ENCODE measurements at places on chromosomes 2 and 18.

DNA sequence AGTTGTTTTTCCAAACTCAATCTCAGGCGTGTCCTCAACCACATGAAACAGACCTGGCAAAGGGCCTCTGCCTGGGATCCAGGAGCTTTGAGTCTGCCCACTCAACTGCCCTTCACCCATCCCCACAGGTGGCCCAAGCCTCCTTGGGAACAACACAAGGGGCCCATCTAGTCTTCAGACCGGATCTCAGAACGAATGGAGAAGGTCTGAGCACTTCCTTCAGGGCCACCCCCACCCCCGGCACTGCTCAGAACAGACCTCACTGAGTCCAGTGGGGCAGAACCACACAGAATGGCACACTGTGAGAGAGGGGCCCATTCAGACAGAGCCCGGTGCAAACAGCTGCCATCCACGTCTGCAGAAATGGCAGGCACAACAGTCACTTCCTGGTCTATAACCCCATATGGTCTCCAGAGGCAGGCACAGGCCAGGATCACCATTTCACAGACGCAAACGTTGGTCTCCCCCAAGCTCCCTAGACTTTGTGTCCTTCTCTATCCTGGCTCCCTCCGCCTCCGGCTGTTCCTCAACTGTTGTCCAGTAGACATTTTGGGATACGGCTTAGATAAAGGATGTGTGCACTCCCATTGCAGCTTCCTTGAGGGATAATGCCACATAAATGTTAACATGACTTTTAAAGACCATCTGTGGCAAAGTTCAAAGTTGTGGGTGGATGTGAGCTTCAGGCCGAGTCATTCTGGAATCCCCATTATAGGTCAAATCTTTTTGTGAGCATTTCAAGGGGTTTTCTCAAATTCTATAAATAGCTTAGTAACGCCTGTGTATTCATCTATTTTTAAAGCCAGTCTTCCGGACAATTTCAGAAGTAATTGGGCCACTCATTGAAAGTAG is 149.7 kb downstream of the SMAD7 start:
- no peak for DNase-seq

- DNase-seq, result peak; percentile 30
Measured at GRCh38 chr2:191222507-191222906, 22.7 kb upstream of the MYO1B start.

GRCh38 chr2:8636721-8637636 is 44.9 kb upstream of the ID2 start:
- no peak for DNase-seq

GRCh38 chr2:235855011-235855410 is 313.2 kb downstream of the GBX2 start:
- no peak for DNase-seq

DNA sequence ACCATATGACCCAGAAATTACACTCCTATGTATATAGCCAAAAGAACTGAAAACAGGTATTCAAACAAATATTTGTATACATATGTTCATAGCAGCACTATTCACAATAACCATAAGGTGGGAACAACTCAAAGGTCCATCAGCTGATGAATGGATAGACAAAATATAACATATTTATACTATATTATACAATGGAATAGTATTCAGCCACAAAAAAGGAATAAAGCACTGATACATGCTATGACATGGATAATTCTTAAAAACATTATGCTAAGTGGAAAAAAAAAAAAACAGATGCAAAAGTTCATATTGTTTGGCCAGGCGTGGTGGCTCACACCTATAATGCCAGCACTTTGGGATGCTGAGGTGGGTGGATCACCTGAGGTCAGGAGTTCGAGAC is 52.0 kb downstream of the SLC25A12 start:
- no peak for DNase-seq

GRCh38 chr18:57846258-57846657 is 43.1 kb upstream of the ATP8B1 start:
- no peak for DNase-seq

- no peak for DNase-seq
Measured at GRCh38 chr2:168811696-168812095, 9.3 kb downstream of the NOSTRIN start.

DNA sequence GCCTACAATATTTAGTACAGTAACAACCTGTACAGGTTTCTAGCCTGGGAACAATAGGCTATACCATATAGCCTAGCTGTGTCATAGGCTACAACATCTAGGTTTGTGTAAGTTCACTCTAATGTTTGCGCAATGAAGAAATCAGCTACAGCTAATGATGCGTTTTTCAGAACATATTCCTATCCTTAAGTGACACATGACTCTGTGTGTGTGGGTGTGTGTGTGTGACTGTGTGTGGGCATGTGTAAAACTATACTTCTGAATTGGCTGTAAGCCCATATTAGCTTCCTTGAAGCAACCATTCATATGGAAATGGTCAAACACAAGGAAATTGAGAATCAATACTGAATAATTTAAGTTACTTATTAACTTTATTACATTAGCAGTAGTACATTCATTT is 120.8 kb upstream of the SULT1C3 start:
- DNase-seq, result no peak

GRCh38 chr2:58644451-58644850 is 403.3 kb upstream of the FANCL start:
- peak; percentile 64 for DNase-seq

DNA sequence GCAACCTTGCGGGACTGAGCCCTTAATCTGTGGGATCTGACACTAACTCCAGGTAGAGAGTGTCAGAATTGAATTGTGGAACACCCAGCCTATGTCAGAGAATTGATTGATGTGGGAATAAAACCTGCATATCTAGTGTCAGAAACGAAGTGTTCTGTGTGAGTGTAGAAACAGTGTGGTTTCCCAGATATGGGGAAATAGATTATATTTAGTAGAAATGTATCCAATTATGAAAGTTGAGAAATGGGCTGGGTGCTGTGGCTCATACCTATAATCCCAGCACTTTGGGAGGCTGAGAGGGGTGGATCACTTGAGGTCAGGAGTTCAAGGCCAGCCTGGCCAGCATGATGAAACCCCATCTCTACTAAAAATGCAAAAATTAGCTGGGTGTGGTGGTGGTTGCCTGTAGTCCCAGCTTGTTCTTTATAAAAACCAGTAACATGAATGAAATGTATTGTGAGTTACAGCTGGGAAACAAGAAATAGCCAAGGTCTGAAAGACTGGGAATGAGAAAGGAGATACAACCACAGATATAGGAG is 4.3 kb upstream of the TP53I3 start:
- DNase-seq, result no peak

GRCh38 chr2:127591221-127591923 is 54.6 kb upstream of the GPR17 start:
- DNase-seq, result no peak

GRCh38 chr2:62034715-62035114 is 129.2 kb downstream of the COMMD1 start:
- DNase-seq, result no peak

DNA sequence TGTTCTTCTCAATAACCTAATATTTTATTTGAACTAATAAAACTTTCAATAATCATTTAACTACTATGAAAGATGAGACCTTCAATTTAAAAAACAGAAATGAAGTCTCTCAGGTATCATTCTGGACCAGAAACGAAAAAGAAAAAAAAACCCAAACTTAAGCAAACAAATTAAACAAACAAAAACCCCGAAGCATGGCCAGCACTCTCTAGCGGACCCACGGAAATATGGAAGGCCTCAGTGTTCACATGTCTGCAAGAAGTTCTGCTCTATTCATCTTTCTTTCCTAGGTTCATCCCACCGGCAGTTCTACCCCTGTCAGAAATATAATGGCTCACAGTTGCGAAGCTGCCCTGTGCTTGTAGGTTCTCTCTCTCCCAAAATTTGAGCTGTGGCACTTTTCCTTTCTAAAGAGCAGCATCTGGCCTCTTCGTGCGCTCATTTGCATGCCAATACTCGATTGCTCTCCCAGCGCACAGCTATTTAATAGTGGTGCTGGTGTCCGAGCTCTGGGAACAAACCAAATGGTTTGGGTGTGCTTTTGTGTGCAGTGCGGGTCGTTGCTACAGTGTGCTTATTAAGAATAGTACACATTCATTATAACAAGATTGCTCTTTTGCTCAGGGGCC is 129.0 kb upstream of the ZEB2 start:
- no peak for DNase-seq

DNA sequence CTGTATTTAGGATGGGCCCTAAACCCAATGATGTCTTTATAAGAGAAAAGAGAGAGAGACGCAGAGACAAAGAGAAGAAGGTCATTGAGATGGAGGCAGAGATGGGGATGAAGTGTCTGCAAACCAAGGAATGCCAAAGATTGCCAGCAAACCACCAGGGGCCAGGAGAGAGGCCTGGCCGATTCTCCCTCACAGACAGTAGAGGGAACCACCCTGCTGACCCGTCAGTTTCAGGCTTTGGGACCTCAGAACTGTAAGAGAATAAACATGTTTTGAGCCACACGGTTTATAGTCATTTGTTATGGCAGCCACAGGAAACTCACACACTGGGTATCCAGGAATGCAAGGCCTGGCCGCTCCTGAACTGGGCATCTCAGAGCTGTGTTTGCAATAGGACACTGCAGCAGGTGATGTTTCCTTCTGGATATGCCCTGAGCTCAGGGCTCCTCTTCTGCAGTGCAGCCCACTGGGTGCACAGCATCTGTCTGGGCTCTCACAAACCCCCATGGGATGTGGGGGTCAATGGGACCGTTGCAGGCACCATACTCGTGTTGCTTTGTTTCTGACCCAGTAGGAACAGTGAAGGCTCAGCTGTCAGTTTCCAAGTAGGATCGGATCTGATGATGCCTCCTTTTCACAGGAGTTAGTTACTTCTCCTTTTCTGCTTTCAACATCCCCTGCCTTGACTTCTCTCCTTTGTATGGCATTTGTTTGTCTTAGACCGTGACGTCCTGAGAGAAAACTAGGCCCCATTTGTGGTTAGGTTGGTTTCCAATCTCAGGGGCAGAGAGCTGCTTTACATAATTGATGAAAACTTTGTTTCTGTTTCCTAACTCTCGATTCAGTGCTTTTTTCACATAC is 20.8 kb downstream of the PTPN18 start:
- DNase-seq, result no peak

- DNase-seq, result no peak
Measured at GRCh38 chr2:196530910-196531309, 108.6 kb upstream of the CCDC150 start.

DNA sequence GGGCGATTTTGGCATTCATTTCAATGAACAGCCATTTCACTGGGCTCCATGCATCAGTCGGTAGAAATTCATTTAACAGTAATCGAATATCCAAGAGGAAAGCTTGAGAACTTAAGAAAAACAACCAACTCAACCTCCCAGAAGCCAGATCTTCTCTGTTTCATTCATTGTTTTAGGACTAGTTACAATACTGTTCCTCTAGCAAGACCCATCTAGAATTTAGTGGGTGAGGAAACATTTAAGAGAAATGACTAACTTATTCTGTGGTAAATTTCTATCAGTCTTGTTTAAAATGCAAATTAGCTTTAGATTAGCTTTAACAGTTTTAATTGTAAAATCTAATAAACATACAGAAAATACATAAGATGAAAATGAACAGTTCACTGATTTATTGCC is 81.4 kb upstream of the SMAD7 start:
- DNase-seq, result no peak

DNA sequence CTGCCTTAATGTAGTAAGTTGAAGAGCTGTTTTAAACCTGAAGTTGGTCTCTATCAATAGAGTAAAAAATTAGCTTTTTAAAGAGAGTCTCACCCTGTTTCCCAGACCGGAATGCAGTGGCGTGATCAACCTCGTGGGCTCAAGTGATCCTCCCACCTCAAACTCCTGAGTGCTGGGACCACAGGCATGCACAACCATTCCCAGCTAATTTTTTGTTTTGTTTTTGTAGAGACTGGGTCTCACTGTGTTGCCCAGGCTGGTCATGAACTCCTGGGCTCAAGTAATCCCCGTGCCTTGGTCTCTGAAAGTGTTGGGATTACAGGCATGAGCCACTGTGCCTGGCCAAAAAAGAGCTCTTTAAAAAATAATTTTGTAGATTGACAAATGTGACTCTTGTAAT is 40.3 kb downstream of the CRIM1 start:
- DNase-seq, result no peak

DNA sequence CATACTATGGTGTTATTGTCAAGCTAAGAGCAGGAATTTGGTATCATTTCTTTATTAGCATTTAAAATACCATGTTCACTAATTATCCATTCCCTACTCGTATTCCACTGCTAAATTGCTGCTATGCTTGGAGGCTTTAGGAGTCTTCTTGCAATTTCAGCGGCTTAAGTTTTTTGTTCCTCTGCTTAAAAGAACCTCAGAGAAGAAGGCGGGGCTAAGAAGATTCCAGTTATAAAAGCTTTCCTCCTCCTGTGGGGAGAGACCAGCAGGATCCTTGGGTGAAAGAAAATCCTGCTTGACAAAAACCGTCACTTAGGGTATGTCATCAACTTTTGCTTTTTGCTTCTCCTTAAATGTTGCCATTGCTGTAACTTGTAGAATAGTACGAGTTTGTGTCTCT is at the start of gene TRPM8:
Gene TRPM8 (plus strand): TSS at position 258 of the 400 bp plus-strand sequence. CDS start 9,165 bp downstream, outside the sequence.
- DNase-seq, result no peak

DNA sequence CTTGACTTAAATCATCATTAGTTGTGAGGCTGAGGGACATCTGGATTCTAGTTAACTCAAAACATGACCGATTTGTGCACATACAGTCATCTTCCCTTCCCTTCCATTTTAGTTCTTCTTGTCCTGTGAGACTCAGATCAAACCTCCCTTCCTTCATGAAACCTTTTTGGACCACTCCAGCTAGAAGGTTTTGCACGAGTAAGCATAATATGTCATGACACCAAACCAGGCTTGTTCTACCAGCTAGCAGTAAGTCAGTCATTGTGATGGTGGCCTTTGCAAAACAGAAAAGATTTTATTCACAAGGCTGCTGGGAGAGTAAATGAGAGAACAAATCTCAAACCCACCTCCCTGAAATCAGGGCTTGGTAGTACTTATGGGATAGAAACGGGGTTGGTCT is 14.3 kb downstream of the PPP1R1C start:
- no peak for DNase-seq

Data from NCI-H524 treated with DMSO at 0.1 percent for 48 hours (cell line).